Endothelial cell (in vitro differentiated cells): ENCODE measurements at places on chromosomes 3 and 15.
A peak's percentile ranks its signal among the peaks of the same experiment; 100 is the strongest.

GRCh38 chr3:127064391-127065137 is 81.6 kb downstream of the PLXNA1 start:
- DNase-seq = no peak

- DNase-seq = peak; percentile 48
These were observed 54.7 kb downstream of the FAM81A start for GRCh38 chr15:59492389-59493377.

- no peak for DNase-seq
These were observed 180.6 kb downstream of the ROBO1 start for GRCh38 chr3:79587150-79587549.

DNA sequence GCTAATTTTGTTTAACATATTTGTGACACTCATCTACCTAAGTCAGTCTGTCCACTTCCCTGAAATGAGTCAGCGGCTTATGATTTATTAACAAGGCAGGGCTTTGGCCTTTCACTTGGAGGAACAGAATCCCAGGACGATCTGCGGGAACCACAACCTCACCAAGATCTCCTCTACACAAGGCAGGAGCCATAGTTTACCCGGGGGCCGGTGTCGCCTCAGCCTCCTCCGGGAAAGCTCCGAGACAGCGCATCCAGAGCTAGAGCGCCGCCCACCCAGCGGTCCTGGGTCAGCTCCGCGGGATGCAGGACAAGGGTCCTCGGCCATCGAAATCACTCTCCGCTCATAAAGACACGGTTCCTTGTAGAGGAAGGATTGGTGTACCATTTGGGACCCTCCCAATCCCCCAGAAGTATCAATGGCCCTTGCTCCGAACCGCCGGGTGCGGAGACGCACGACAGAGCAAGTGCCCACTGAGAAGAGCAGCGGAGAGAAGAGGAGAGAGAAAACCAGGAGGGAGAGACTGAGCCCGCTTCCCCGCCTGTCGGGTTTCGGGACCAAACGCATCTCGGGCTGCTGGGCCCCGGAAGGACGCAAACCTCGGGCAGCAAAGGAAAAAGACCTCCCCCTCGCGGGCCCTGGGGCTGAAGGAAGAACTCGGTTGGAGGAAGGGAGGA is 13.1 kb upstream of the ALCAM start:
- DNase-seq = peak; percentile 35

DNA sequence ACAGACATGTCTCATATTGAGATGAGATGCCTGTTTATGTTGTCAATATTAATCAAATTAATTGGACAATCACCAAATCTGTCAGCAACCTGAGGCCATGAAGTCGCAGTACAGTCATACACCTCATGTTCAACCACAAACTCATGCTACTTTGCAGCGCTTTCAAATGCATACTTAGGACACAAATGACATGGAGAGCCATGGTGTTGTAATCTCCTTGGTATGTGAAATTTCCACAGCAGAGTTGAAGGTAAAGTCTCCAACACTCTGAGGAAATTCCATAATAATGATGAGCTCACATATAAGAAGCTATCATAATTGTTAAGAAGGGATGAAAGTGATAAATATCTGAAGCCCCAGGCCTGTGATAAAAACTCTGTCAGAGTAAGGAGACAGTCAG is 873.9 kb downstream of the MCTP2 start:
- no peak for DNase-seq

- no peak for DNase-seq
These were observed 40.6 kb downstream of the AMOTL2 start for GRCh38 chr3:134333522-134334181.

- DNase-seq = no peak
These were observed 174.4 kb upstream of the THBS1 start for GRCh38 chr15:39406485-39406884.
